ENCODE measurements at places on chromosomes 3 and 15.

- DNase-seq = no peak
Observed at GRCh38 chr15:101348015-101348414, 53.0 kb upstream of the SNRPA1 start.

GRCh38 chr3:58776231-58776630, 109.7 kb upstream of the FAM3D start:
- DNase-seq = no peak

- no peak for DNase-seq
Observed at GRCh38 chr15:101269479-101270223, 7.6 kb downstream of the SELENOS start.

DNA sequence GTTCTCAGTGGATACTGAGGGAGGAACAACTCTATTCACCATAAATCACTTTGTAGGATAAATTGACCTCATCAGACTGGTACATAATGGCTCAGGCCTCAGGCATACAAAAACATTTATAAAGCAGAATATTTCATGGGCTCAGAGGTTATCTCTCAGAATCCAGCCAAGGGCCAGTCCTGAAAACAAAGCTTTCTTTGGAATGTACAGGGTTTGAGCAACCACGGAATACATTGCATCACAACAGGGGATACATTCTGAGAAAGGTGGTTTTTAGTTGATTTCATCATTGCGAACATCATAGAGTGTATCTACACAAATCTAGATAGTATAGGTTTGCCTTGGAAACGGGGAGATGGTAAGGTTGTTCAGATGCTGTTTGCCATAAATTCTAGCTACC, 33.4 kb upstream of the CTDSPL2 start:
- DNase-seq = no peak

GRCh38 chr15:24772686-24773373, 97.3 kb downstream of the NPAP1 start:
- DNase-seq = peak; percentile 67

DNA sequence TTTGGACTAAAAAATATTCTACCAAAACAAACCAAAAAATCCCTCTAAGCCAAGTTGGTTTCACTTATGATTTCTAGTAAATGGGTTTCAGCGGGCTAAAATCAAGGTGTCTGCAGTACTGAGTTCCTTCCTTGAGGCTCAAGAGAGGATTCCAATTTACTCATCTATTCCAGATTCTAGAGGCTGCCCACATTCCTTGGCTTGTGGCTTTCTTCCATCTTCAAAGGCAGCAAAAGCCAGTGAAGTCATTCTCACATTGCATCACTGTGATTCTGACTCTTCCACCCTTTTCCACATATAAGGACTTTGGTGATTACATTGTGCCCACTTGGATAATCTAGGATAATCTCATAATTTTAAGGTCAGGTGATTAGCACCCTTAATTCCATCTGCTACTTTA, 48.1 kb downstream of the DPPA2 start:
- no peak for DNase-seq

DNA sequence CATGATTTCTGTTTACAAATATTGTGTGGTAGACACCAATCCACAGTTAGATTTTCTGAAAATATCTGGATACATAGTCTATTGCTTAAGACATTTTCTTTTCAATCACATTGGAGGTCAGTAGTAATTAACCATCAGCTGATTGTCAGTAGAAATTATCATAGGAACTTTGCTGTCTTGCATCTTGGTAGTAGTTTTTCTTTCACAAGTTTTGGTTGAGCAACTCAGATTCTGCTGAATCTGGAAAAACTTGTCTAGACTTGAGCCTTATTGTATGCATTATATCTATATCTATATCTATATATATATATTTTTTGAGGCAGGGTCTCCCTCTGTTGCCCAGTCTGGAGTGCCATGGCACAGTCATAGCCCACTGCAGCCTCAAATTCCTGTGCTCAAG, 4.0 kb downstream of the RAB11A start:
- DNase-seq = no peak

GRCh38 chr15:90062462-90062932, 39.8 kb downstream of the IDH2 start:
- DNase-seq = peak; percentile 31

DNA sequence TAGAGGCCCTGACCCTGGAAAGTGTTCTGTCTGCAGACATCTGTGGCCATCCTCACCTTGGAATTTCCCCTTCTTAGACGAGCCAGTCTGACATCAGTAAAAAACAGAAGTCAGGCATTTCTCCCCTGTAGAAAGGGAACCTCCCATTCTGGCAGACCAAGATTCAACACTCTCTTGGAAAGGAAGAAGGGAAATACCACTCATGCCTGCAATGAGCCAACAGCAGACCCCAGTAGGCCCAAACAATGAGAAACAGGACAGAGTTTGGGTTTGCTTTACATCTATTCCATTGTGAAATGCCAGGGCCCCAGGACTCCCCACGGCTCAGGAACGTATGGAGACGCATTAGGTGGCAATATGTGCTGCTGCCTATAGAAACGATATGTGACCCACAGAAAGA, 264.0 kb upstream of the NSMCE3 start:
- no peak for DNase-seq

DNA sequence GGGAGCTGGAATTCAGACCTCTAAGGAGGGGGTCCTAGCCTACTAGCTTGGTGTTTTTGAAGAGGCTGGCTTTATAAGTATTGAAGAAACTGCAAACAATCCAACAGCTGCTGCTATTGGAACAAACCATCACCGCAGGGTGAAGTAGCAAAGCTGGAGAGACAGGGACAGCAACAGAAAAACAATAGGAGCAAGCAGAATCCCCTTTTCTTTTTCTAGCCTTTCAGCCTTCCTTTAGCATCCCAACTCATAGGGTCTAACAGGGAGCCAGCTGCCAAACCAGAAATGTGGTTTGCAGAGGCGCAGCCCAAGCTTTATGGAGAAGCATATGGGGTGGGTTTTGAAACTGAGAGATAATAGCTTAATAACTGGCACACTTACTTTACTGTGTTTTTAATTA, 106.2 kb upstream of the CHMP2B start:
- no peak for DNase-seq

- DNase-seq = no peak
Observed at GRCh38 chr15:32089851-32090359, 59.6 kb downstream of the CHRNA7 start.

- no peak for DNase-seq
Observed at GRCh38 chr3:58627570-58627885, 39.0 kb downstream of the FAM3D start.

GRCh38 chr15:81270781-81271491, 53.0 kb downstream of the STARD5 start:
- no peak for DNase-seq

GRCh38 chr15:75675579-75676404, 28.1 kb downstream of the SNX33 start:
- no peak for DNase-seq

DNA sequence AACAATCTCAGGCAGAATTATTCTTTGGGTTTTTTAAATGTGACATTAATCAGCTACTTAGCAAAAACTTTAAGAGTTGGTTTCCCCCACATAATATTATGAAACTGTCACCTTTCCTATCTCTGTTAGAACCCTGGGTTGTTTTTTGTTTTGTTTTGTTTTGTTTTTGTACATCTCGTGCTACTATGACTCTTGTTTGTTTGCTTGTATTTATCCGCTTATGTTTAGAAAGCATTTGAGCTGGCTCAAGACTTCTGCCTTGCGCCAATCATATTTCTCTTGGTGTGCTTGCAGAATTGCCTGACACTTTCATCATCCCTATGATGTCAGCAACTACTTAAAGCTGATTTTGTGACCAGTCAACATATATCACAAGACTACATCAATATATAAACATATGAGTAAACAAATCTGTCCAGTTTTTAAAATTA, 116.9 kb downstream of the DCLK3 start:
- DNase-seq = no peak

DNA sequence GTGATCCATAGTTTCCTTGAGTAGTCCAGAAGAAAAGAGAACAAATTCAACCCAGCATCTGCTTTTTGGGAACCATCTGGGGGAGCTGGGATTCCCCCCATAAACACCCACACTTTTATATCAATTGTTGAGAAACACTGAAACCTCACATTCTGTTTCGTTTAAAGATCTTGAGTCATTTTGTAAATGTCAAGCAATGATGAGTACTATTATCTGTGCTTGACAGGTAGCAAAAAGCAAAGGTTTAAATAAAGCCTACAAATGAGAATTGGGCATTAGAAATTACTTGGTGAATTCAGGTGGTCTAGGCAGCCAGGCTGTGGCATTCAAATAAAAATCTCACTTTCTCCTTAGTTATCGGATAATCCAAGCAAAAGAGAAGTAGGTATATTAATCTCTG, 75.7 kb downstream of the TMEM266 start:
- DNase-seq = no peak

DNA sequence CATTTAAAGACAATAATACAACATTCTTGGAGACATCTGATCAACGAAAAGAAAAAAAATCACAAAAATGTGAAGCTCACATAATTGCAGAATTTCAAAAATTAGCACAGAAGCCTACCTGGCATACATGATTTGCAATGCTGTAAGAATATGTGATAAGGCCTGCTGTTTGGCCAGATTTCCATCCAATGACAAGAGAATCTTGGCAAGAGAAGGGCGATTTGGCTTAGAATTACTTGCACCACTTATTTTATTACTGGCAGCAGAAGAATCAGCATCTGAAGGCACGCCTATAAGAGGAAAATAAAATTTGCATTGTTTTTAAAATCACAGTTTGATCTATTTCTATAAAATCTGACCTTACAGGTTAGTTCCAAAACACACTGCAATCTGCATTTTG, 70.3 kb upstream of the OCA2 start:
- DNase-seq = no peak

- no peak for DNase-seq
Observed at GRCh38 chr3:130811557-130811956, 64.9 kb upstream of the PIK3R4 start.

- no peak for DNase-seq
Observed at GRCh38 chr3:65776081-65776480, 262.6 kb downstream of the MAGI1 start.

GRCh38 chr3:194311000-194311399, 40.1 kb downstream of the CPN2 start:
- DNase-seq = no peak

DNA sequence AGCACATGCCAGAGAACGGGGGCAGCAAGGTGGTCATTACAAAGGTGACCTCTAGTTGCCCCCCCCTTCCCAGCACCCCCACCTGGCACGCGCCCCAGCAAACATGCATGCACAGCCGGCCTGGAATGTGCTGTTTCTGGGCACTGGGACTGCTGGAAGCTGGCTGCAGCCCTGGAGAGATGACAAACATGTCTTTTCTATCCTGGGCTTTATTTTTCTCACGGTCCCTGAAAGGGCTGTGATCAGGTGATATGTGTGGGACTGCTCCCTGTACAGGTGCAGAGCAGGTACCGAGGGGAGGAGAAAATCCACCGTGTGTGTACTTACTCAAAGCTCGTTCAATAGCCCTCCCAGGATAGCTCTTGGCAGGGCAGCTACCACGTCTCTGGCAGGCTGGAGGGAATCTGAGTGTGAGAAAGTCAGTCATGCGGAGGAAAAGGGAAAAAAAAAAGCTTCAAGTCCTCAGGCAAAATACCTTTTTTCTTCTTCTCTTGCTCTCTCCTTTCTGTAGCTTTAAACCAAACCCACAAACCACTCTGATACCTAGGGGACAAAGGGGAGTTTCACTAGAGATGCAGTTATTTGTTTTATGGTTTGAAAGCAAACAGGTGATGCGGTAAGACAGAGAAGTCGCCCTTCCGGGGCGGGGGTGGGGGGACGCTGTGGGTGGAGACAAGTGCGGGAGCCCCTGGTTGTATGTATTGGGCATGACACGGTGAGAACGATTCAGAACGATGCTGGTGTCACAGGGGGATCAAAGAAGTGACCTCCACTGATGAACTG, 5.0 kb upstream of the HES1 start:
- DNase-seq = no peak

- DNase-seq = no peak
Observed at GRCh38 chr3:139846729-139847128, 88.3 kb upstream of the CLSTN2 start.

DNA sequence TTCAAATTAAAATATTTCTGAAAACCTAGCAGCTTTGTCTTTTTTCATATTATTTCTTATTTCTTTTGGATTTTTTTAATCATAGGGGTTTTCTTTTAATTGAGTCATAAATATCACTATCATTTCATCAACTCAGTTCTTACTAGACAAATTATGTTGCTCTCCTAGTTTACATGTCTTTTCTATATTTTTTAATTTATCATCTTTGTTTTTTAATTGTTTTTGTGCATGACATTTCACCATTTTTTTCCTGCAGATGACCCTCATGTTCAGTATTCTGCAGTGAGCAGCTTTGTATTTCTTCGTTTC, 89.9 kb downstream of the RASA2 start:
- DNase-seq = no peak

DNA sequence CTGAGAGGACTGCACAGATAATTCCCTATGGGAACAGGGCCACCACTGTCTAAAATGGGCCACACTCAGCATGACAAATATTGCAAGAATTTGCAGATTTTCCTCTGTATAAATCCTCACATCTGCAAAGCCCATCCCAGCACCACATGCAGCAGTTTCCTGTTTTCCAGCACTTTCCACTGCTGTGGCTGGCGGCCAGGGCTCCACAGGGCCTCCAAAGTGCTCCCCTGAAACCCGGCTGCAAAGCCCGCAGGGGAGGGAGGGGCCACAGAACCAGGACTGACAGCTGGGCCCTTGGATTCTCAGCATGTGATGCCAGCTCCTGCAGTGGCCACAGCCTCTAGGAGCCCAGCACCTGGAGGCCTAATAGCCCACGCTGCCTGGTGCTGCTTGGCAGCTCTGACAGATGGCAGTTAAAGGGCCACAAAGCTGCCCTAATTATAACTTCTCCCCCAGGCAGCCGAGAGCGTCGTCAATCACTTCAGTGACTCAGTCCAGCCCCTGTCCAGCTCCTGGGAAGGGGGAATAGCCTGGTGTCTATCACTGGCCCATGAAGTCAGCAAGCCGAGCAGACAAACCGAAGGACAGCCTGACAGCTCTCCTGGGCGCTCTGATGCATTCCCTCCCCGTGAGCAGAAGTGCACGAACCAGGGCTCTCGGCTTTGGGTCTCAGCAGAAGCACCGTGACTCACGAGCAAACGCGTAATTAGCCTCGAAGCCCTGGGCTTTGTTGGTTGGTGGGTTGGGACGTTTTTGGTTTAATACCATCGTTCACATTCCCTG, 4.7 kb downstream of the LRRC15 start:
- no peak for DNase-seq

GRCh38 chr15:77998592-77998991, 78.9 kb downstream of the TBC1D2B start:
- no peak for DNase-seq

DNA sequence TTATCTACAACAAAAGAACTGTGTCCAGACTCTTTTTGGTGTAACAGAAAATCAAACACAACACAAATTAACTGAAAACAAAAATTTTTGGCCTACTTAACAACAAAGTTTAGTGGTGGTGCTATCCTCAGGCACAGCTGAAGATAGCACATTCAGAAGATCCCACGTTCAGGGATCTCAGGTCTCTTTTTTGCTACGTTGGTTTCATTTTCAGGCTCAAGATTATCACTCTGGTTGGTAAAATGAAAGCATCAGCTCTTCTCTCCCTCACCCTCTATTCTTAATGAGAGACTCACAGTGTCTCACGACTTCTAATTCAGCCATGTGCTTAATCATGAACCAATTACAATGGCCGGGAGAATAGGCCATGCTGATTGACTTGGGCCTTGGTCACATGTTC, 146.9 kb upstream of the PTPRG start:
- DNase-seq = no peak

- DNase-seq = no peak
Observed at GRCh38 chr3:143441516-143442171, 322.1 kb downstream of the CHST2 start.

Measured in activated T-cell treated with anti-CD3 and anti-CD28 coated beads, Interleukin-2, amount 50 U/mL, for 48 hours (primary cell).